GM20000 (cell line): ENCODE measurements at places on chromosomes 3 and 15.
A peak's percentile ranks its signal among the peaks of the same experiment; 100 is the strongest.

- peak; percentile 62 for DNase-seq
These were observed 116.4 kb upstream of the ARHGEF3 start for GRCh38 chr3:56918111-56918568.

- no peak for DNase-seq
These were observed 42.8 kb upstream of the RSL24D1 start for GRCh38 chr15:55239440-55240124.

- no peak for DNase-seq
These were observed 499.8 kb downstream of the FOXP1 start for GRCh38 chr3:71083726-71084131.

DNA sequence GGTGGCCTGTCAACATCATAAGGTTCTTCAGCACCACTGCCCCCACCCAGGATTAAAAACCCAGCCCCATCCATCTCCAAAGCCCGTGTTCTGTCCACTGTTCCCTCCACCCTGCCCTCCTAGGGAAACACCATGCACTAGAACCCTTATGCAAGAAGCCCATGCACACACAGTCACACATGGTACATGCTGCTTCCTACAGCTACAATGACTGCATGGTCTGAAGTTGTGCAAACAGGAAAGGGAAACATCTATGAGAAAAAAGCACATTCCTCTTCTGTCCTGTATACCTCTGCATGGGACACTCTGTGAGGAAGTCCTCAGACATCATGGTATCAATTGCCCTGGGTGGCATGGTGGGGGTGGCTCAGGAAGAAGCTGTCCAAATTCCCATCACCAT is 108.6 kb upstream of the MRPS22 start:
- no peak for DNase-seq

DNA sequence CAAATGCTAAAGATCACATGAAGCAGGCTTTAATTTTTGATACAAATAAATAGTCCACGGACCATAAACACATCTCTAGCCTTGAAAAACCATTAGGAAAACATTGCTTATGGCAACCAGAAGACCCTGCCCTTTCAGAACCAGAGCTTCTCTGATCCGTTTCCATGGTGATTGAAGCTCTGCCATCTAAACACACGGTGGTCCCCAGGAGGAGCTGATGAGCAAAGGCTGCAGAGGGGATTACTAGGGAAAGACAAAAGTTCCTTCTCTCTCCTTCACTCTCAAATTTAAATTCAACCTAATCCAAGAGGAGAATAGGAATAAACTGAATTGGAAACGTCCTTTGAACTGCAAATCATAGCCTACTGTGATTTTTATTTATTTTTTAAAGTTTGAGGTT is 122.0 kb upstream of the ATP10A start:
- DNase-seq: no peak

GRCh38 chr3:17412950-17413530 is 329.4 kb downstream of the TBC1D5 start:
- DNase-seq: peak; percentile 49

GRCh38 chr3:132034486-132035464 is at the start of gene CPNE4:
Gene CPNE4 (minus strand): TSS chr3:132035014.
- peak; percentile 82 for DNase-seq

- no peak for DNase-seq
These were observed 12.1 kb upstream of the TFG start for GRCh38 chr3:100697172-100697571.

DNA sequence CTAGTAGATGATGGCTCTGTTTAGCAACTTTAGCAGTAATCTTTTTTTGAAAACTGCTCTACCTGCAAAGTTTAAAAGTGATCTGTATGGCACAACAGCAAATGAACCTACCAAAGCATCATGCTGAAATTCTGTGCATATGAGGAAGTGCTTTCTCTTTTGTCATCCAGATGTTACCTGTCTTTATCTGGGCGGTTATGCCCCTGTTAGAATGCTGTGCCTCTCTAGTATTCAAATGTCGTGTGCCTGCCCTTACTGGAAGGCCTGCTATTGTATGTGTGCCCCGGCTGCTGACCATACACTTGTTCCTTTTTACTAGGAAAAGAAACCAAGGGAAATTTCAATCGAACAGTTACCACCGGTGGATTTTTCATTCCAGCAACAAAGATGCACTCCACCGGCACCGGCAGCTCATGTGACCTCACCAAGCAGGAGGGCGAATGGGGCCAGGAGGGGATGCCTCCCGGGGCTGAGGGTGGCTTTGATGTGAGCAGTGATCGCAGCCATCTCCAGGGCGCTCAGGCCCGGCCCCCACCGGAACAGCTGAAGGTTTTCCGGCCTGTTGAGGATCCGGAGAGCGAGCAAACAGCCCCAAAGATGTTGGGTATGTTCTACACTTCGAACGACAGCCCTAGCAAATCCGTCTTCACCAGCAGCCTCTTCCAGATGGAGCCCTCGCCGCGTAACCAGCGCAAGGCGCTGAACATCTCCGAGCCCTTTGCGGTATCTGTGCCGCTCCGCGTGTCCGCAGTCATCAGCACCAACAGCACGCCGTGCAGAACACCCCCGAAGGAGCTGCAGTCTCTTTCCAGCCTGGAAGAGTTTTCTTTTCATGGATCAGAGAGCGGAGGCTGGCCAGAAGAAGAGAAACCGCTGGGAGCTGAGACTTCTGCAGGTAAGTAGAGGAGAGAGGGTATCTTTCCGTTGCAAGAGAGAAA is 61.6 kb downstream of the TMEM39A start:
- peak; percentile 17 for DNase-seq

DNA sequence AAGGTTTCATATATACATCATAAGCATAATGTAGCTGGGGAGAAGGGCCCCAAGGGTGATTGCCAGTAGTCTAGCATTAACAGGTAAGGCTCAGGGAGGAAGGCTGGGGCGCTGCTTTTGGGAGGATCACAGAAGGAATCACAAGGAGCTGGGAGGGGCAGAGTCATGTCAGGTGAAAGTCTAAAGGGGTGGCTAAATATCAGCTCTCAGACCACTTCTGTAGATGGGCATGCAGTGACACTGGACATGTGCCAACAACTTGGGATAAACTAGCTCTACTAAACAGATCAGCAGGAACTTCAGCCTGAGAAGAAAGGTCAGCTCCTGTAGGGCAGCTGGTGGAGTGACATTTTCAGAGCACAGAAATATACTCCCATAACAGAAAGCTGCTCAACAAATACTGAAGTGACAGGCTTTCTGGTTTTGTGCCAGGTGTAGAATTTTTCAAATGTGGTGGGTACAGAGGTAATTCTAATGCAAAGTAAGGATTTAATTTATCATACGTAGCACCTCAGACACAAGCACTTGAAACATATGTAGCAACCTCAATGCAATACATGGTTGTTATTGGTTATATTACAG is 79.4 kb downstream of the PEX5L start:
- DNase-seq: no peak

GRCh38 chr3:130543322-130543721 is 26.3 kb downstream of the COL6A6 start:
- no peak for DNase-seq

DNA sequence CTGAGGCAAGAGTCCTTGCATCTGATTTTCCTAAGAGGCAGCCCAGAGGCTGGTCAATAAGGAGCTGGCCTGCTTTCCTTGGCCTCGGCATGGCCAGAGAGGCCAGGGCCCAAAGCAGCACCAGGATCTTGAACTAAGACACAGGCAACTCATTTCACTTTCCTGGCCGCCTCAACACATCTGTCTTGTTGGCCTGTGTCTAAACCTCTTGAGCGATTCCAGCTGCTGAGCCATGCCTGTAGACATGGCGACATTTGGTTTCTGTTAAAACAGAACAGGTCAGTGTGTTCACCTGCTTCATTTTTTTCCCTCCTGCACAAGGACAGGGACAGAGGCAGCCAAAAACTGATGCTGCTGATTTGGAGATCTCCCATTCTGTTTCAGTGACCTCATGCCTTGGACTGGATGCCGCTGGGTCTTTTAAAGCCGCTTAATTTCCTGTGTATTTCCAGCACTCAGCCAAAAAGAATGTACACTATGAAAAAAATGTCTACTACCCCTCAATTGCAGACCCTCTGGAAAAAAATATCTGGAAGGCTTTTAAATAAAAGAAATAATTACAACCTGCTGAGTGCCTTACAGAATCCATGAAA is 266.6 kb upstream of the ICE2 start:
- DNase-seq: no peak

- DNase-seq: no peak
These were observed 20.1 kb upstream of the CD47 start for GRCh38 chr3:108110934-108111333.

DNA sequence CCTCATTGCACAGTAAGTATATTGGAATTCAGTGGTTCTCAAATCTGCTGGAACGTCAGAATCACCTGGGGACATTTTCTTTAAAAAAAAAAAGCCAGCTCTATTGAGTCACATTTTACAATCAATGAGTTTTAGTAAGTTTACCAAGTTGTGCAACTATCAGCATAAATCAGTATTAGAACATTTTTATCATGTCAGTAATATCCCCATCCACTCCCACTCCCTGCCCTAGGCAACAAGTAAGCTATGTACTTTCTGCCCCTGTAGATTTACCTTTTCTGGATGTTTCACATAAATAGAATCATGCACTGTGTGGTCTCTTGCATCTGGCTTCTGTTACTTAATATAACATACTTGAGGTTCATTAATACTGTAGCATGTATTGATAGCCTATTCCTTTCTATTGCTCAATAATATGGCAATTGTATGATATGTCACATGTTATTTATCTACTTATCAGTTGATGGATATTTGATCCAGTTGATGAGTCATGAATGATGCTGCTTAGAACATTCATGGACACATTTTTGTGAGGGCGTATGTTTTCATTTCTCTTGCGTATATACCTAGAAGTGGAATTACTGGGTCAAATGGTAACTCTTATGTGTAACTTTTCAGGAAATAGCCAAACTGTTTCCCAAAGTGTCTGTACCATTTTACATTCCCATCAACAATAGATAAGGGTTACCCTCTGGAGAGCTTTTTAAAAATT is 180.5 kb downstream of the THSD4 start:
- no peak for DNase-seq

DNA sequence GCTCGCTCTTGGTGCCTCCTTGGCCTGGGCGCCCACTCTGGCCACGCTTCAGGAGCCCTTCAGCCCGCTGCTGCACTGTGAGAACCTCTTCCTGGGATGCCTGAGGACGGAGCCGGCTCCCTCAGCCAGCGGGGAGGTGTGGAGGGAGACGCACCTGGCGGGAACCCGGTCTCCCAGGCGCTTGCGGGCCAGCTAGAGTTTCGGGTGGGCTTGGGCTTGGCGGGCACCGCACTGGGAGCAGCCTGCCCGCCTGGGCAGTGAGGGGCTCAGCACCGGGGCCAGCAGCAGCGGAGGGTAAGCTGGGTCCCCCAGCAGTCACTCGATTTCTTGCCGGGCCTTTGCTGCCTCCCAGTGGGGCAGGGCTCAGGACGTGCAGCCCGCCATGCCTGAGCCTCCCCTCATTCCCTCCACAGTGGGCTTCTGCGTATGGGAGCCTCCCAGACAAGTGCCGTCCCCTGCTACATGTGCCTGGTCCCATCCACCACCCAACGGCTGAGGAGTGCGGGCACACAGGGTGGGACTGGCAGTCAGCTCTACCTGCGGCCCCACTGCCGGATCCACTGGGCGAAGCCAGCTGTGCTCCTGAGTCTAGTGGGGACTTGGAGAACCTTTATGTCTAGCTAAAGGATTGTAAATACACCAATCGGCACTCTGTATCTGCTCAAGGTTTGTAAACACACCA is 708.7 kb downstream of the VGLL3 start:
- DNase-seq: no peak

- no peak for DNase-seq
These were observed 98.6 kb downstream of the MYRIP start for GRCh38 chr3:39907981-39908380.

DNA sequence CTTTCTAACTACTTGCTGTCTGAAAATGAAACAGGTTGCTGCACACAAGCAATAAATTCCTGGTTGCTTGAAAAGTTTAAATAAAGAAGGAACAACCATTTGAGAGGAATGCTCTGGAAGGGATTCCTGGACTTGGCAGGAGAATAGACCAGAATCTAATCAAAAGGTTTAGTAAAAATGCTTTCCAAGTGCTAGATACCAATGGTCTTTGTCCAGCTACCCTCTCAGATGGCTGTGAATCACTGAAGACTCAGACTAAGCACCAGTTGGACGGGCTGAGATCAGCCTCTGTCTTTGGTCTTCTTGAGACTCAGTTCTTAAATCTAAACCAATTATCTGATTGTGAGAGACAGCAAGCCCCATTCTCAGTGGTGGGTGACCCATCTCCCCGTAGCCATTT is 27.7 kb upstream of the LPP start:
- no peak for DNase-seq

- no peak for DNase-seq
These were observed 910.0 kb upstream of the GBE1 start for GRCh38 chr3:82671466-82671865.

- no peak for DNase-seq
These were observed 229.8 kb downstream of the NFKBIZ start for GRCh38 chr3:102078854-102079808.

DNA sequence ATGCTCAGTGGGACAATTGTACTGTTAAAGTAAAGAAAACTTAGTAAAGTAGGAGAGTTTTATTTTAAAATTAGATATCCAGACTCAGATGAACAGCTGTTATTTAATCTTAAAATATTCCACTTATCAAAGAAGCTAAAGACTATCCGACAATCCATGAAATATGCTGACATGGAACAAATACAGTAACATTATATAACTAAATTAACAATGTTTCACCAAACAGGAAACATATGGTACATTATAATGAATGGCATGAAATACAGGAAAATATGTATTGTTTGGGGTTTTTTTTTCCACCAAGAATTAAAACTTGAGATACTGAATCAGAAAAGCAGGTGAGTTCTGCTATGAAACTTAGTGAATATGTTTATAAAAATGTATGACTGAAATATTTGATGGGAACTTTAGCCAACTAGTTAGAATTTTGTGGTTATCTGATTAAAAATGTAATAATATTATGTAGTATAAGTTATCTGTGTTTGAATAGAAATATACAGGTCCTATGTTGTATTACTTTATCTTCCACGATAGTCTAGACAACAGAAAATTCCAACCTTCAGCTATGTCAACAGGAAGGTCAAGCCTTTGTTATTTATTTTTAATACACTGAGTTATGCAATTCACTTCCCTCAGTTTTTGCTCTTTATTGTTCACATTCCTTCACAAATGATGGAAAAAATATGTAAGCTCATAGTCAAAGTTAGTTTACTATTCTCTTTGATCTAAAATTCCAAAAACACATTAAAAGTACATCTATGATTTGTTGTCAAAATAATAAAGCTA is 72.7 kb downstream of the UACA start:
- DNase-seq: no peak

DNA sequence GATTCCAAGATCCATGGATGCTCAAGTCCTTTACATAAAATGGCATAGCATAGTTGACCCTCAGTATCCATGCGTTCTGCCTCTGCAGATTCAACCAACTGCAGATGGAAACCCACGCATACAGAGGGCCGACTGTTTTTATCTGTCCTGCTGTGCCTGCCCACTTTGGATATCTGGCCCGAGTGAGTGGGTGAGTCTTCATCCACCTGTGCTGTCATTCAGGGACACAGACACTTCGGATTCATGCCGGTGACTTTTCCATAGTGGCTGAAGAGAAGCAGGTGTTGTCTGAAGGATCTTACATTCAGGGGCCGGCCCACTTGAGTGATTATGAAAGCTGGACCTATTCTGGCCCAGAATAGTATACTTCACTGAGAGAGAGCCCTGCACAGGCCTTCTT is 85.1 kb downstream of the RYR3 start:
- DNase-seq: no peak
